IMR-90 (cell line): ENCODE measurements at places on chromosomes 5 and 9. TPM values are rescaled to one million over a fixed set of nuclear protein-coding genes. Genes with fewer than 3 reads are reported as not detected.

FOXD4 gene
- total RNA-seq: 0.18 TPM in 1 of 2 replicates, not detected in the other

GRCh38 chr5:143350341-143350740, 53.1 kb downstream of the NR3C1 start:
- H3K27me3 ChIP-seq: no peaks in the 10 kb centered on the region
- H3K4me1 ChIP-seq: peaks cover 16% of the 10 kb centered on the region
- peaks cover 2% of the 10 kb centered on the region; the same call in 1 of the 2 replicates for H3K36me3 ChIP-seq
- no peak for DNase-seq
- H3K4me3 ChIP-seq: no peak overlapping the region
- H3K27ac ChIP-seq: no peak overlapping the region

PCDHB14 gene
- 0.18 and 0.28 TPM in 2 replicates for total RNA-seq

GRCh38 chr5:143331956-143332355, 71.5 kb downstream of the NR3C1 start:
- H3K27ac ChIP-seq: no peak overlapping the region
- H3K4me3 ChIP-seq: no peak overlapping the region
- no peaks in the 10 kb centered on the region for H3K4me1 ChIP-seq
- H3K36me3 ChIP-seq: no peaks in the 10 kb centered on the region; the same call in 1 of the 2 replicates

- no peaks in the 10 kb centered on the region for H3K27me3 ChIP-seq
- no peak overlapping the region for H3K4me3 ChIP-seq
- DNase-seq: no peak
- no peaks in the 10 kb centered on the region for H3K4me1 ChIP-seq
These were observed 52.7 kb upstream of the IFNK start for GRCh38 chr9:27471366-27471765.
